Right lobe of liver (tissue), 6 donors: ENCODE measurements at places on chromosomes 3 and 15. TPM values are rescaled to one million over a fixed set of nuclear protein-coding genes. Genes with fewer than 3 reads are reported as not detected.

- DNase-seq, result no peak
Measured at GRCh38 chr15:89085289-89085926, 2.8 kb upstream of the ABHD2 start.

The TKT gene
- 98.9 TPM for total RNA-seq

DNA sequence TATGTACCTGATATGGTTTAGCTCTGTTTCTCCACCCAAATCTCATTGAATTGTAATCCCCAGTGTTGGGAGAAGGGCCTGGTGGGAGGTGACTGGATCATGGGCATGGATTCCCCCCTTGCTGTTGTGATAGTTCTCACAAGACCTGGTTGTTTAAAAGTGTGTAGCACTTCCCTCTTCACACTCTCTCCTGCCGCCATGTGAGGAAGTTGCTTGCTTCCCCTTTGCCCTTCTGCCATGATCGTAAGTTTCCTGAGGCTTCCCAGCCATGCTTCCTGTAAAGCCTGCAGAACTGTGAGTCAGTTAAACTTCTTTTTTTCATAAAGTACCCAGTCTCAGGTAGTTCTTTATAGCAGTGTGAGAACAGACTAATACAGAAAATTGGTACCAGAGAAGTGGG is 93.1 kb downstream of the C3orf70 start:
- no peak for DNase-seq

- no peak for DNase-seq
Measured at GRCh38 chr3:194313560-194314387, 37.4 kb downstream of the CPN2 start.

- DNase-seq, result no peak
Measured at GRCh38 chr15:90305932-90306331, 40.5 kb downstream of the NGRN start.

The PPM1L gene
- total RNA-seq, result 14.3 TPM

DNA sequence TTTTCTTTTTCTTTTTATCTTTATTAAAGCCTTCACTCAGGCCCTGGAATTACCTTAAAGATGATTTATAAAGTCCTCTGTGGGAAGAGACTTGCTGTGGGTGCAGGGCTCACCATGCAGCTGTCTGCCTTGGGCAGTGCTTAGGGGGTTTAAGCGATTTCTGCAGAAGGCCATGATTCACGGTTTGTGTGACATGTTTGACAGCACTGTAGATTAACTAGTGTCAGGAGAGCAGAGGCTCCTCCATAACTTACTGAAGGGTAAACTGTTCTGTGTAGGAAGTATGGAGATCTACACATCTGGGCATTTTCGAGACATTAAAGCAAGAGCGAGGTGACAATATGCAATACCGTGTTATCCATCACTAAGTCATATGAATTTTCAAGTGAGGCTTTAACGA is 137.7 kb downstream of the LRIG1 start:
- DNase-seq, result no peak

The CADM2 gene
- total RNA-seq, result 0.04 TPM

DNA sequence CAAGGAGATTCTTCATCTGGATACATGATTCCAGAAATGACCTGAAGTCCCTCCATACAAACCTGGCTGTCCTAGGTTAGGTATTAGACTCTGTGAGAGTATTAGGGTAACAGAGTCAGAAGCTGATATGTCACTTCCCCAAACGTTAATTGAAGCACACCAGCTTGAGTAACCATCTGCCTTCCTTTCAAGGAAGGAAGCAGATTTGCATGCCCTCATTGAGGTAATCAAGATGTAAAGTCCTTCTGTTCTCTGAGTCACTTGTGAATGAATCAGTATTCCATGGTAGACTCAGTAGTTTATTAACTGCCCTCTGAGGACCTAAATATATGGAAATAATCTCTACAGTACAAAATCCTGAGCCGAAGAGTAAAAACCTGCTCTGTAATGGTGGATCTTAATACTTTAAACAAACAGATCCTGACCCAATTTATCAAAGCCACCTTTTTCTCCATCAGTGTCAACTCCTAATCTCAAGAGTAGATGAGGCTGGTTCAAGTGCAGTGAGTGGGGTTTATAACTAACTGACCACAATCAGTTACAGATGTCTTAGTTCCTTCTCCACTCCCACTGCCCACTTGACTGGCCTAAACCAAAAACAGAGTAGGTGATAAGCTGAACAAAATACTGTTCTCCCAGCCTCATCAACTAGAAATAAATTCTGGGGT is 246.2 kb upstream of the CHRM5 start:
- no peak for DNase-seq

DNA sequence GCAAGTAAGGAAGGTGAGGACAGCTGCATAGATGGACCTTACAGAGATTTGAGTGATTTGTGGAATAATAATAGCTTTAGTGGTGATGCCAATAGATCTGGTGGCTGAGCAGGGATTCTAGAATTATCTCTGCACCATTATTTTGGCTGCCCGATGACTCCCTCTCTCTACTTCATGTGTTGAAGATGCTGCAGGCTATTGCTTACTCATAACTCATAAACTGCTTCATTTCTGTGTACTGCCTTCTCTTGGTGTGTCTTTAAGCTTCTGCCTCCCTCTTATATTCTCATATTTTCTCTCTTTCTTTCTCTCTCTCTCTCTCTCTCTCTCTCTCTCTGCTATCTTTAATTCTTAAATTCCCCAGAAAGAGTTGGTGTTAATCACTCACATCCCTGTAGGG is 256.0 kb upstream of the TRIM42 start:
- DNase-seq, result no peak

- no peak for DNase-seq
Measured at GRCh38 chr3:99094606-99095005, 193.1 kb upstream of the DCBLD2 start.

DNA sequence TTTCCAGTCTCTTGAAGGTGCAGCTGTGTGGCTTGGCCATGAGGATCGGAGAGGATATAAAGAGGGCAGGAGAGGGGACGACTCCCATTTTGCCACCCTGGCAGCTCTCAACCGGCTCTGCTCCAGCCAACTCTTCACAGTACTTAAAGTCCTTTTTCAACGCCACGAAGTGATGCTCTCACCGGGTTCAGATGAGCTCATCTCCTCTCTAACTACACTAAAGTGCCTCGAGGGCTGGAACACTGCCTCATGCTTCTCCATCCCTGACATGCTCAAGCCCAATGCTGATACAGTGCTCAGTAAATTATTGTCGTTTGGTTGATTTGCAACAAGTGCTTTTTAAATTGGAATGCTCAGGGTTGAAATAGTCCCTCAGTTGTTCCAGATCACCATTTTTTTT is 97.8 kb downstream of the GTPBP8 start:
- DNase-seq, result no peak

GRCh38 chr3:26989037-26989436 is 366.5 kb downstream of the LRRC3B start:
- no peak for DNase-seq

- peak; percentile 36 for DNase-seq
Measured at GRCh38 chr15:88657326-88658069, 18.7 kb downstream of the ISG20 start.

DNA sequence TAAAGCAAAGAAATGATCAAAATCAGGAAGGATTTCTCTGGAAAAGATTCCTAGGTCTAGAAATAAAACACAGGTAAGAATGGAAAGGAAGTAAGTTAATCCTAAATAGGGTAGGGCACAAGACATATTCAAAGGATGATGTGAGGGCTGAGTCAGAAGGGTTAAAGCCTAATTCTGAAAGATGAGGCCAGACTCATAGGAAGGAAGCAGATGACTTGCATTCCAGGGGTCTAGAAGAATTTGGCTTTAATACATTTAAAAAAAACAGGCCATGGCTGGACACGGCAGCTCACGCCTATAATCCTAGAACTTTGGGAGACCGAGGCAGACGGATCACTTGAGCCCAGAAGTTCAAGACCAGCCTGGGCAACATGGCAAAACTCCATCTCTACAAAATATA is 3.2 kb downstream of the SSR3 start:
- no peak for DNase-seq

The CNTN6 gene
- not detected for total RNA-seq

- peak; percentile 89 for DNase-seq
Measured at GRCh38 chr3:46845860-46846623, 17.2 kb downstream of the MYL3 start.

GRCh38 chr3:107927361-107928083 is 163.3 kb downstream of the CD47 start:
- peak; percentile 62 for DNase-seq

DNA sequence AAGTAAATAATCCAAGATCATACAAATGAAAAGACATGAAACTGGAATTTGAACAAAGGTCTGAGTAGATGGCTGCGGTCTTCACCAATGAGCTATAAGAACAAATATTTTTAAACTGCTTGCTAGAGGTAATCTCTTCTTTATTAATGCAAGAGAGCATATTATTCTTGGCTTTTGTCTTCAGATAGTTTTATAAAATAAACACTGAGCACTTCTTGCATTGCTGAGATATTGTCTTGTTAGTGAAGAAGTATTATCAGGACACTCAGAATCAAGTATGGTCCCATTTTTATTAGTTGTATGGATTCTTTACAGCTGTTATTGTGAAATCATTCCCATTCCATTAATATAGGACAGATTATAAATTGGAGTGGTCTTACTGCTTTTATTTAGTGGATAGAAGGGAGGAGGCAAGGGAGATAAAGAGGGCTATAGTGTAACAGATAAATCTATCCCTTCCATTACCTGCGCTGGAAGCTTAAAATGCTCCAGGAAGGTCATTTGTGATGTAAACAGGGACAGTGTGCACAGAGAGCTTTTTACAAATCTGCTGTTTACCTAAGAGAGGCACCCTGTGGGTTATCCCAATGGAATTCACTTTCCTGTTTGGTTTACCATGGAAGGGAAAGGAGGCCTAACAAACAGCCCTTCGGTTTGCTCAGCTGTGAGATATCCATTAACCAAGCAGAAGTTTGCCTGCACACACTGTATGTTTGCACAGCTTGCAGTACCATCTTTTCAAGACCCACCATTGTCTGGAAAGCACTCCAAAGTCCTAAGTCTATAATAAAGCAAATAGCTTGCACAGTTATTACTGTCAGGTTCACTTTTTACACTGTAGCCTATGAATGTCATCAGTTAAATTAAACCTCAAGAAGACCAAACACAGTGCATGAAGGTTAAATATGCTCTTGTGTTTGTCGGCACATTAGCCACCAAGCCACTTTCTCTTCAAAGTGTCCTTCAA is 347.7 kb upstream of the TGFBR2 start:
- DNase-seq, result no peak

GRCh38 chr3:13353506-13353905 is 66.6 kb downstream of the NUP210 start:
- DNase-seq, result no peak

- DNase-seq, result peak; percentile 85
Measured at GRCh38 chr15:65054333-65055200, 9.4 kb downstream of the SLC51B start.

DNA sequence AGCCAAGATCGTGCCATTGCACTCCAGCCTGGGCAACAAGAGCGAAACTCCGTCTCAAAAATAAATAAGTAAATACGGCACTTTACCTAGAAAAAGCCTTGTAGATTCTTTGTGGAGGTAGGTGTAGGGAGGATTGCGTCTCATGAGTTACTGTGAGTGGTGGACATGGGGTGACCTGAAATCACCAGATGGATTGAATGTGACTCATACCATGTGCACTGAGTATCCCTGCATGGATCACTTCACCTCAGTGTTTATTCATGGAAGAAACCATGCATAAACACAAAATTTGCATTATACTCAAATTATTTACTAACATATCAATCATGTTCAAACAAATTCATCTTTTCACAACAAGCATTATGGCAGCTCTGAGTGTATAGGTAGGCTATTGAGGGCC is 55.9 kb downstream of the MRPS25 start:
- no peak for DNase-seq

DNA sequence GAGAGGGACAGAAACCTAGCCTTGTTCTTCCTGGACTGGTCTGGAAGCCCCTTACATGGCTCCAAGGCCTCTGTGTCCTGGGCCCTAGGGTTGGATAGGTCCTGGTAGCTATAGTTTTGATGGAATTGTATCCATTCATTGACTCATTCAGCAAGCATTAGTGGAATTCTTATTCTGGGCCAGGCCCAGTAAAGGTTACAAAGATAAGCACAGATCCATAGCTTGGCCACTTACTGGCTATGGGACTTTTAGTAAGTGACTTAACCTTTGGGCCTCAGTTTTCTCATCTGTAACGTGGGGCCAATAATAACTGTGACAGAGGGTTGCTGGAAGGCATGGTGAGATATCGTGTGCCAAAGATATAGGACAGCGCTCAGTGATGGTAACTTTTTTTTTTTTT is 13.6 kb upstream of the DAG1 start:
- no peak for DNase-seq

DNA sequence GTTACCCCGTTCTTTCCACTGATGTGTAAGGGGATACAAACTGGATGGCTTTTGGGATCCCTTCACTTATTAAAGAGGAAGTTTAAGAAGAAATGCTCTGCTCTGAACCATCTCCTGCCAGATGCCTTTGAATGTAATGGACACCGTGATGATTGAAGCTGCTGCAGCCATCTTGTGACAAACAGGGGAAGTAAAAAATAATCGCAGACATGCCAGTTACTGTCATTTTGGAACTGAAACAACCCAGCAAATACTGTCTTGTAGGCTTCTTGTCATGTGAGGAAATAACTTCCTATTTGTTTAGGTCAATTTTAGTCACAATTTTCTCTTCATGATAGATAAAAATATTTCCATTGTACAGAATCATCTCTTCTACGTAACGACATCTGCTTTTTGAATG is 224.0 kb downstream of the CHL1 start:
- no peak for DNase-seq

DNA sequence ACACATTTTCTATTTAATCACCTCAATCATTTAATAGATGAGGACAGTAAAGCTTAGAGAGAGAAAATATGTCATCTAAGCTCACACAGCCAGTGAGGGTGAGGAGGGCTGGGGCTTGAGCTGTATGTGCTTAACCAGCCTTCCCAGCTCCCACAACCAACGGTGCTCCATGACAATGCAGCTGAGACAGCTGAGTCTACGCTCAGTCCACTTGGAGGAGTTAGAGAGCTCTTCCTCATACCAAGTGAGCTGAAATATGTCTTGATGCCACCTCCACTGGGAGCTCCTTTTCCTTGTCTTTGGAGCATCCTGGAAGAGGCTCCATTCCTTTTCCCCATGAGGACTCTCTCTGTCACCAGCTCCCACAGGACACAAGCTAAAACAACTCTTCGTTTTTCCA is 9.3 kb downstream of the HOMER2 start:
- no peak for DNase-seq

The CCR8 gene
- not detected for total RNA-seq

GRCh38 chr3:109678600-109678999 is 341.3 kb upstream of the DPPA4 start:
- DNase-seq, result no peak

DNA sequence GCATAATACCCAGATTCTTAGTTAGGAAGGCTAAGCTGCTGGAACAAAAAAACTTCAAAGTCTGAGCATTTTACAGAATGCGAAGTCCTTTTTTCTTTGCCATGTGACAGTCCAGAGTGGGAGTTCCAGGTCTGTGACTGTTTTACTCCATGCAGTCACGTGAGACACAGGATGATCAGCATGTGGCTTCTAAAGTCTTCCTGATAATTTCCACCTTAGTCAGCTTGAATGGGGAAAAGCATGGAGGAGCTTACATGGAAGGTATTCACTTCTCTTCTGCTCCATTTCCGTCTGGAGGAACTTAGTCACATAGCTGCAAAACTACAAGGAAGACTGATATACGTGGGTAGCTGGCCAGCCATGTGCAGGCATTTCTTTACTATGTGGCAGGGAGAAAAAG is 1.7 kb downstream of the SNTN start:
- no peak for DNase-seq

GRCh38 chr3:197533927-197534725 is 21.6 kb downstream of the BDH1 start:
- DNase-seq, result no peak

- DNase-seq, result no peak
Measured at GRCh38 chr3:15667484-15667883, 65.9 kb downstream of the BTD start.

The SSUH2 gene
- 2.0 TPM for total RNA-seq

GRCh38 chr3:85474241-85474640 is 515.5 kb downstream of the CADM2 start:
- no peak for DNase-seq
